Activated naive CD8-positive, alpha-beta T cell treated with anti-CD3 and anti-CD28 coated beads for 36 hours (primary cell): ENCODE measurements at places on chromosomes 7 and 10. TPM values are rescaled to one million over a fixed set of nuclear protein-coding genes. Genes with fewer than 3 reads are reported as not detected.

Gene CALML5
- total RNA-seq, result not detected

Gene CEP41
- total RNA-seq, result 22.3 TPM

DNA sequence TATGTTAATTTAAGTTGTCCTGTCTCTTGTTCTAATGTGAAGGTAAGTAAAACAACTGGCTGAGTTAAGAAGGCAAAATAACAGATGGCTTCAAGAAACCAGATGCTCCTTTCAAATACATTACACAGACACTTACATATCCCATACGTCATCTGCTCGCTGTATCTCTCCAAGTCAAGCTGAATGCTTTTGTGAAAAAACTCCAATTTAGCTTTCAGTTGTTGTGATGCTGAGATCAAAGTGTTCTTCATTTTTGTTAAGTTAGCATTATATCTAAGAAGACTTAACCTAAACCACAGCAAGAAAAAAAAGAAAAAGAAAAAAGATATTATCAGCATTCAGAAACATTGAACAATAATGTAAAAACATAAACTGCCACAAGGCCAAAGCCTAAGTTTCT lies 18.5 kb upstream of the ERLIN1 start:
- no peak for DNase-seq

Gene TCAF2
- total RNA-seq, result 31.5 TPM

Gene CYP2C9
- total RNA-seq, result not detected

- no peak for DNase-seq
Observed at GRCh38 chr10:14233566-14233965, 97.2 kb downstream of the FRMD4A start.

Gene UNCX
- total RNA-seq, result not detected

DNA sequence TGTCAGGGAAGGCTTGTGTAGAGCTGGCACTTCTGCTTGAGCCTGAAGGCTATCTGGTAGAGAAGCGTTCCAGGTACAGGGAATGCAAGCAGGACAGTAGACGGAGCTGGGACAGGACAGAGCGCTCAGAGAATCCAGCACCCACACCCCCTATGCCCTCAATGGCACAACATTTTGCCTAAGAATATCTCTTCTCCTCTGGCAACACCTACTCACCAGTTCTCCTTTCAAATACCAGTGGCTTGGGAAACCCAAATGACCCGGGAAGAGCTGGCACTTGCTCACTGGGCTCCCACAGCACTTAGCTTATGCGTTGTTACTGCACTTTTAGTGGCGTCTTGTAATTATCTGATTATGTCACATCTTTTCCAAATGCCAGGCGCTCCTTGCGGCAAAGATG lies 118.6 kb downstream of the RNF216 start:
- DNase-seq, result no peak

GRCh38 chr7:44347546-44348114 lies 22.2 kb upstream of the CAMK2B start:
- no peak for DNase-seq

Gene UPK3B
- total RNA-seq, result not detected

DNA sequence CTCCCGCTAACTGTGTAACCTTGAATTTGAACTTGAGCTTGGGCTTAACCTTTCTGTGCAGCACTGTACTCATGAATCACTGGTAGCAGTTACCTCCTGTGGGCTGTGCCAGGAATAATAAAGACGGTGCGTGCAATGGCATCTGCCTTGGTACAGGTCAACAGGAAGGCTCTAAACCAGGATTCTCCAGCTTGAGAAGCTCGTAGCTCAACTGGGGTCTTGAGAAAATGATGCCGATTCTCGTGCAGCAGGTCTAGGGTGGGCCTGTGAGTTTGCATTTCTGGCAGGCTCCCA lies 112.5 kb upstream of the ANLN start:
- DNase-seq, result no peak

DNA sequence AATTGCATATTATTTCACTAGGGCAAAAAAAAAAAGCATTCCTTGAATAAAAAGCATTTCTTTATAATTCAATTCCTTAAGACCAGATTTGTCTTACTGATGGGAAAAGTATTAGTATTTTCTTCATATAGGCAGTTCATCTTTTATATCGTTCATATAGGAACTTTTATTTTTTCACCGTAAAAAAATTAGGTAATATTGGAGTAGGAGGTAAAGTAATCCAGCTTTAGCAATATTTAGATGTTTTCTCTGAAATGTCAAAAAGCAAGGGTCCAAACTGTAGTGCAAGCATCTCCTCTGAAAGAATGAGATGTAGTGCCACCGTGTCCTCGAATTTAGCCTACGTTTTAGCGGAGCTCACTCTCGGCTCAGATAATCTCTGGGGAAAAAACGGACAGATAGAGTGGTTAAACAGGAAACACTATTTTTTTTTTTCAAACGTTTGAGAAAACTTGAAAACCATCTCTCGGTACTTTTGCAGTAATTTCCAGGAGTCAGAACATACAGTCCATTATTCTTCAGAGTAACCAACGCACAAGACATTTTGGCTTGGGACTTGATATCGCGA lies 5.5 kb upstream of the SPAG6 start:
- DNase-seq, result no peak

DNA sequence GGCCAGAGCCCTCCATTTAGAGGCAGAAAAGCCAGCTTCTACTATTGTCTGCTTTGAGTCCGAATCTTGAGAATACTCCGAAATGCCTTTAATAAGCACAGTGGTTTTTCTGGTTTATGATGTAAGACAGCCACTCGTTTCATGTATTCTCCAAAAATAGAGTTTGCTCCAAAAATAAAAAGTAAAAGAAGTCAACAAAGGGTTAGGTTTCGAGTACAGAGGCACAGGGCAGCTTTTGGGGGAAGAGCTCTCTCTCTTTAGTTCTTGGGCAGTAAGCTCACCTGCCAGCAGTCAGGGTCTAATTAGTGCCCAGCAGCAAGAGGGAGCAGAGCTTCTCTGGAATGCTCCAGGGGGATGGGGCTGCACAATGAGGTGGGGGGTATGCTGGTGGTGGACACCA lies 20.2 kb downstream of the CREB3L2 start:
- no peak for DNase-seq

Gene CYP3A4
- not detected for total RNA-seq

Gene CCL26
- not detected for total RNA-seq

- no peak for DNase-seq
Observed at GRCh38 chr10:123018531-123018930, 9.7 kb downstream of the ACADSB start.

Gene PCLO
- not detected for total RNA-seq

Gene HTR5A
- total RNA-seq, result not detected

GRCh38 chr10:29057822-29058331 lies 231.0 kb upstream of the LYZL1 start:
- no peak for DNase-seq

- DNase-seq, result peak; percentile 58
Observed at GRCh38 chr7:26199301-26200037, 1.1 kb downstream of the HNRNPA2B1 start.

Gene TMEM184A
- 0.14 TPM for total RNA-seq

Gene SPDYE11
- not detected for total RNA-seq

GRCh38 chr10:58963723-58964124 lies 212.7 kb upstream of the PHYHIPL start:
- DNase-seq, result no peak

DNA sequence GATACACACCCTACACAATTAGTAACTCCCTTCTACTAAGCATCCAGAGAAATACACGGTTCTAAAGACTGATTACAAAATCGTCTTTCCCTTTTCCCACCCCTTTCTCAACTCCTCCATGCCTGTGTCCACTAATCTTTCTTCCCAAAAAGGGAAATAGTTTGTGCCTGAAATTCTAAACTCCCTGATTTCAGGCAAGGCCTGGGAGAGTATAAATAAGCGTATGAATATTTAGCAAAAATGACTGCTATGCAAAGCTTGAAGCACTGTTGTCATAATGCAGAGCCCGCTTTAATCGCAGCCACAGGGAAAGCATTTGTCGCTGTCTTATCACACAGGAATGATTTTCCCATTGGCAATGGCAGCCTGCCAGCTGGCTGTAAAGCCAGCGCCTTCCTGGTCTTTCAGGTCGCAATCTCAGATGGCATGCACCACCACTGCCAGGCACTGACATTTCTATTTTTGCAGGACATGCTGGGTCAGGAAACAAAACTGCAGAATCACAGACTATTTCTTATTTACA lies 142.9 kb upstream of the PCGF5 start:
- no peak for DNase-seq

- no peak for DNase-seq
Observed at GRCh38 chr10:132915411-132915810, 27.0 kb downstream of the CFAP46 start.

- no peak for DNase-seq
Observed at GRCh38 chr10:104767745-104768144, 126.7 kb downstream of the SORCS3 start.

- DNase-seq, result peak; percentile 46
Observed at GRCh38 chr10:97889461-97890265, 40.0 kb downstream of the GOLGA7B start.

Gene UCMA
- not detected for total RNA-seq

GRCh38 chr10:22893781-22894180 lies 34.1 kb upstream of the ARMC3 start:
- DNase-seq, result no peak

Gene NME8
- not detected for total RNA-seq

DNA sequence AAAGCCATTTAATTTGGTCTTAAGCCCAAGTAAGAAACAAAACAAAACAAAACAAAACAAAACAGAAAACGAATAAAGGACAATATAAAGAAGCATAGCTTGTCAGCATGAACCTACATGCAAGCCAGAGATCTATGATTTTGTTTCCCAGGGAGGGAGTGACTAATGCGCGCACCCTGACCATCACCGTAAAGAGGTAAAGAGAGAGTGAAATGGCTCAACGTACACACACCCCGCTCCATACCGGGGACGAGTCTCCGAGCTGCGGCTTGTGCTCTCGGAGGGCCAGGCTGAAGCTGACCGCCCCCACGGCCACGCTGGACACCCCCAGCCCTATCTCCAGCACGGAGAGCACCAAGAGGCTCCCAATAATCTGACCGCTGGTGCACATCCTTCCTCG lies 1.1 kb downstream of the TMEM196 start:
- DNase-seq, result no peak

Gene TFEC
- total RNA-seq, result 0.14 TPM

Gene CREM
- 143 TPM for total RNA-seq

Gene NCF1
- 1.8 TPM for total RNA-seq

Gene NRF1
- total RNA-seq, result 17.9 TPM
